ENCODE measurements at places on chromosomes 16 and 17. TPM values are rescaled to one million over a fixed set of nuclear protein-coding genes. Genes with fewer than 3 reads are reported as not detected.

Gene SYNRG
- 63.0 TPM for total RNA-seq

Gene C17orf78
- not detected for total RNA-seq

Gene GCGR
- 0.55 TPM for total RNA-seq

Gene RDM1
- not detected for total RNA-seq

Gene CEP295NL
- 4.2 TPM for total RNA-seq

Gene LIMD2
- 8.8 TPM for total RNA-seq

Gene CMTM1
- total RNA-seq, result not detected

Gene CNEP1R1
- total RNA-seq, result 36.8 TPM

Gene TMEM235
- total RNA-seq, result not detected

Gene SOX15
- total RNA-seq, result not detected

GRCh38 chr17:8072729-8073461, 14.6 kb downstream of the ALOX12B start:
- no peak overlapping the region for H3K27ac ChIP-seq
- no peaks in the 10 kb centered on the region for H3K36me3 ChIP-seq
- peak overlapping the region; percentile 33 for H3K4me3 ChIP-seq
- H3K27me3 ChIP-seq, result peaks cover 78% of the 10 kb centered on the region
- DNase-seq, result peak; percentile 54
- H3K4me1 ChIP-seq, result peaks cover 37% of the 10 kb centered on the region

DNA sequence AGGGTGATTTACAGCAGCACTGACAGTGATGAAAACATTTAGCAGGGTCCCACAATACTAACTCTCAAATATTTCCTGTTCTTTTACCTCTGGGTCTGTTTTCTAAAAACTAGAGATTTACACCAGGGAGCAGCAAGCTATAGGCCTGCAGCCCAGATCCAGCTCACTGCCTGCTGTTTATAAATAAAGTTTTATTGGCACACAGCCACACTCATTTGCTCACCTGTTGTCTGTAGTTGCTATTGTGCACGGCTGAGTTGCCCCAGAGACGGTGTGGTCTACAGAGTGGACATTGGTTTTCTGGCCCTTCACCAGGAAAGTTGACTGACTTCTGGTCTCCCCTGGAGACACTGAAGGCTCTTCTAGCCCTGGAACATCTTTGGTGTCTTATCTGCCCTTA, 16.3 kb upstream of the JPT2 start:
- no peaks in the 10 kb centered on the region for H3K27me3 ChIP-seq
- H3K36me3 ChIP-seq, result peaks cover 98% of the 10 kb centered on the region
- H3K27ac ChIP-seq, result no peak overlapping the region
- H3K4me3 ChIP-seq, result no peak overlapping the region
- DNase-seq, result no peak
- H3K4me1 ChIP-seq, result no peaks in the 10 kb centered on the region

DNA sequence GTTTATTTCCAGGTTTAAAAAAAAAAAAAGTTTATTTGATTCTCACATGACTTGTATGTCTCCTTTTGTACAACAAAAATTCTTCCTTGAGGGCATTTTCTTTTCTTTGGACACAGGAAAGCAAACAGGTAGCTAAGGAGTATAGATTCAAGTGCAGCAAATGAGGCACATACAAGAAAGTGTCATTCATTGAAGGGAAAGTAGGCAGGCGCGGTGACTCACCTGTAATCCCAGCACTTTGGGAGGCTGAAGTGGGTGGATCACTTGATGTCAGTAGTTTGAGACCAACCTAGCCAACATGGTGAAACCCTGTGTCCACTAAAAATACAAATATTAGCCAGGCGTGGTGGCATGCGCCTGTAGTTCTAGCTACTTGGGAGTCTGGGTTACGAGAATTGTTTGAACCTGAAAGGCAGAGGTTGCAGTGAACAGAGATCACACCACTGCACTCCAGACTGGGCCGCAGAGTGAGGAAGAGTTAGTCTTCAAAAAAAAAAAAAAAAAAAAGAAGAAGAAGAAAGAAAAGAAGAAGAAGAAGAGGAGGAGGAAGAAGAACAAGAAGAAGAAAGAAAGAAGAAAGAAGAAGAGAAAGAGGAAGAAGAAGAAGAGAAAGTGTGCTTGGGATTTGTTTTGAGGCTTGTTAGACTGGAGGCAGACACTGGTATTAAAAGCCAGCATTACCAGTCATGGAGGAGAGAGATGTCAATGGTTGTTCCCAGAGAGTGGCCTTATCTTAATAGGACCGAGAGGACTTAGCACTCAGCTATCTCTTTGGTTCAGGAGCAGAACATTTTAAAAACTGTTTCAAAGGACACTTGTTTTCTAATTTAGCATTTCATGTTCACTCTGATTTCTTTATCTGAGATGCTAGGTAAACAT, 19.7 kb downstream of the GINS3 start:
- peaks cover 17% of the 10 kb centered on the region for H3K4me1 ChIP-seq
- no peak overlapping the region for H3K4me3 ChIP-seq
- H3K27ac ChIP-seq, result no peak overlapping the region
- H3K36me3 ChIP-seq, result no peaks in the 10 kb centered on the region

DNA sequence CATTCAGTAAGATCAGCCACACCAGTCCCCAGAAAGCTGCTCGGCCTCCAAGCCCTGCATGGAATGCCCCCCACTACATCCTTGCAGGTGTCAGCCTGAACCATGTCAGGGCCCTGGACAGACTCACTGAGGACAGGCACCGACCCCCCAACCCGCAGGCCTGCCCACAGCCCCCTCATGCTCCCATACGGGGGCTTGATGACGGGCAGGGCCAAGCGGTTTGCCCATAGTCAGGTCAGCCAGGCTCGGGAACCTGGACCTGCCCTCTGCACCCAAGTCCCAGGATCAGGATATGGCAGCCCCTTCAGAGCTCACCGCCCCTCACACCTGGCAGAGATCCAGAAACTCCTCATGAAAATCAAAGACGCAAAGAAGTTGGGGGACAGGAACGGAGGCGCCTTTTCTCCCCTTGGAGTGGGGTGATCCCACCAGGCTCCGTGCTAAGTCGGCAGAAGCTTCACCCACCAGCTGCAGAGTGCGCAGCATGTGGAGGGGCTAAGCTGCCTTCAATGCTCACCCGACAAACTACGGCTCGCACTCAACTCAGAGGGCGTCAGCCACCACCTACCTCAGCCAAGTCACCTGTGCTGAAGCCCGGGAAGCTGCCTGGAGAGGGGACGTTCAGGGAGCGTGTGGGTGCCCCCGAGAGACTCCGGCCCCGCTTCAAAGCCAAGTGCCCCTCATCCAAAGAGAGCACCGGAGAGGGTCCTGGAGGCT, 26.5 kb downstream of the GNPTG start:
- peak overlapping the region; percentile 51 for H3K4me3 ChIP-seq
- peak overlapping the region; percentile 84 for H3K27ac ChIP-seq
- H3K27me3 ChIP-seq, result no peaks in the 10 kb centered on the region
- DNase-seq, result no peak
- peaks cover 26% of the 10 kb centered on the region for H3K4me1 ChIP-seq
- peaks cover 63% of the 10 kb centered on the region for H3K36me3 ChIP-seq

- H3K27me3 ChIP-seq, result peaks cover 28% of the 10 kb centered on the region
- peak overlapping the region; percentile 92 for H3K27ac ChIP-seq
- H3K4me1 ChIP-seq, result peaks cover 24% of the 10 kb centered on the region
- DNase-seq, result no peak
- no peak overlapping the region for H3K4me3 ChIP-seq
Observed at GRCh38 chr17:68602289-68602688, 1.1 kb upstream of the FAM20A start.

- H3K36me3 ChIP-seq, result no peaks in the 10 kb centered on the region
- H3K27me3 ChIP-seq, result peaks cover under 1% of the 10 kb centered on the region
- H3K4me3 ChIP-seq, result peak overlapping the region; percentile 88
- DNase-seq, result no peak
Observed at GRCh38 chr16:138049-138417, 440 bp downstream of the NPRL3 start.

- H3K4me3 ChIP-seq, result no peak overlapping the region
- DNase-seq, result no peak
- H3K4me1 ChIP-seq, result no peaks in the 10 kb centered on the region
- H3K27me3 ChIP-seq, result no peaks in the 10 kb centered on the region
- no peaks in the 10 kb centered on the region for H3K36me3 ChIP-seq
Observed at GRCh38 chr17:18948476-18949006, 3.4 kb upstream of the SLC5A10 start.

DNA sequence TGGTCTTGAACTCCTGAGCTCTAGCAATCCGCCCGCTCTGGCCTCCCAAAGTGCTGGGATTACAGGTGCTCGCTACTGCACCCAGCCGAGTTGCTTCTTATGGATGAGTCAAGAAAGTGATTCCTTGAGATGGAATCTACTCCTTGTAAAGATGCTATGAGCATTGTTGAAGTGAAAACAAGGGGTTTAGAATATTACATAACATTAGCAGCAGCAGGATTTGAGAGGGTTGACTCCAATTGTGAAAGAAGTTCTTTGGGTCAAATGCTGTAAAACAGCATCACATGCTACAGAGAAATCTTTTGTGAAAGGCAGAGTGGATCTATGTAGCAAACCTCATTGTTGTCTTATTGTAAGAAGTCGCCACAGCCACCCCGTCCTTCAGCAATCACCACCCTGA, 72.7 kb downstream of the NT5M start:
- DNase-seq, result no peak
- no peaks in the 10 kb centered on the region for H3K4me1 ChIP-seq
- no peak overlapping the region for H3K27ac ChIP-seq
- no peak overlapping the region for H3K4me3 ChIP-seq
- H3K36me3 ChIP-seq, result no peaks in the 10 kb centered on the region
- peaks cover 7% of the 10 kb centered on the region for H3K27me3 ChIP-seq

DNA sequence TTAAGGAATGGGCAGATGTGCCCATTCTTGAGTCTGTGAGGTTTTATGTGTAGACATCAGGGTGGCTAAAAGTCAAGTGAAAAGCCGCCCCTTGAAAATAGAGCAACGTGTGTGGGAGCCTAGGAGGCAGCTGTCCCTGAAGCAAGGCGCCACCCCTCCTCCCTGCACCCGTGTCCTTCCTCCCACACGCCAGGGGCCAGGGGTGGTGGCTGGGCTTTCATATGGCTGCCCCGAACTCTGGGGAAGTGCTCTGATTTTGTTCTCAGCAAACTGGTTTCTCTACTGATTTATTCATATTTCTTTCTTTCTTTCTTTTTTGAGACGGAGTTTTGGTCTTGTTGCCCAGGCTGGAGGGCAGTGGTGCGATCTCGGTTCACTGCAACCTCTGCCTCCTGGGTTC, 4.7 kb downstream of the ZNF750 start:
- DNase-seq, result no peak
- no peaks in the 10 kb centered on the region for H3K27me3 ChIP-seq
- H3K27ac ChIP-seq, result no peak overlapping the region
- H3K4me3 ChIP-seq, result no peak overlapping the region

DNA sequence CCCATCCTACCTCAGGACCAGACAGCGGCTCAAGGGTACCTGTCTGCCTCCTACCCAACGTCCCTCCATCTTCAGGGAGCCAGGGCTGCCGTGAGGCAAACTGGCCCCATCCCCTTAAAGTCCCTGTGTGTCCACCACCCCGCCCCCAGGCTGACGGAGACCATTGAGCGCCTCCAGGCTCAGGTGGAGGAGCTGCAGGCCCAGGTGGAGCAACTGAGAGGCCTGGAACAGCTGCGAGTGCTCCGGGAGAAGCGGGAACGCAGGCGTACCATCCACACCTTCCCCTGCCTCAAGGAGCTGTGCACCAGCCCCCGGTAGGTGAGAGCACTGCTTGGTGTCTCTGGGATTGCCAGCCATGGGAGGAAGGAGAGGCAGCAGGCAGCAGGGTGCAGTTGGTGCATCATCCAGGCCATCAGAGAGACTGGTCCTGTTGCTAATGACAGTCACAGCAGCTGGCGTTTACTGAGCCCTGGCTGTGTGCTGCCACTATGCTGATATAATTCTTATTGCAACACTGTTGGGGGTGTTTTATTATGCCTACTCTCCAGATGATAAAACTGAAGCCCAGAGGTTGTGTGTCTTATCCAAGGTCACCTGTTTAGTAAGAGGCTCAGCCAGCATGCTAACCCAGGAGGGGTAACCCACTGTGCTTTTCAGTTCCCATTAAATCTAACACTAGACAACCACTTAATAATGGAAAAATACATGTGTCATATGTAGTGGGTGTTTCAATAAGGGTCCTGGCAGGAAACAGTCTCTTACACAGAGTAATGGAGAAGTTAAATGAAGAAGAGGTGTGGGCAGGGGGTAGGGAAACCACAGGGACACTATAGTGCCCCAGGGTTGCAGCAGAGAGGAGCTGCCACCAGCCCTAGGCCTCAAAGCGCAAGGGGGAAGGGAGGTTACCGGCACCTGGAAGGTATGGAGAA, 10.3 kb upstream of the MRPL58 start:
- no peak overlapping the region for H3K27ac ChIP-seq
- H3K36me3 ChIP-seq, result peaks cover 55% of the 10 kb centered on the region
- no peak overlapping the region for H3K4me3 ChIP-seq
- H3K27me3 ChIP-seq, result no peaks in the 10 kb centered on the region

DNA sequence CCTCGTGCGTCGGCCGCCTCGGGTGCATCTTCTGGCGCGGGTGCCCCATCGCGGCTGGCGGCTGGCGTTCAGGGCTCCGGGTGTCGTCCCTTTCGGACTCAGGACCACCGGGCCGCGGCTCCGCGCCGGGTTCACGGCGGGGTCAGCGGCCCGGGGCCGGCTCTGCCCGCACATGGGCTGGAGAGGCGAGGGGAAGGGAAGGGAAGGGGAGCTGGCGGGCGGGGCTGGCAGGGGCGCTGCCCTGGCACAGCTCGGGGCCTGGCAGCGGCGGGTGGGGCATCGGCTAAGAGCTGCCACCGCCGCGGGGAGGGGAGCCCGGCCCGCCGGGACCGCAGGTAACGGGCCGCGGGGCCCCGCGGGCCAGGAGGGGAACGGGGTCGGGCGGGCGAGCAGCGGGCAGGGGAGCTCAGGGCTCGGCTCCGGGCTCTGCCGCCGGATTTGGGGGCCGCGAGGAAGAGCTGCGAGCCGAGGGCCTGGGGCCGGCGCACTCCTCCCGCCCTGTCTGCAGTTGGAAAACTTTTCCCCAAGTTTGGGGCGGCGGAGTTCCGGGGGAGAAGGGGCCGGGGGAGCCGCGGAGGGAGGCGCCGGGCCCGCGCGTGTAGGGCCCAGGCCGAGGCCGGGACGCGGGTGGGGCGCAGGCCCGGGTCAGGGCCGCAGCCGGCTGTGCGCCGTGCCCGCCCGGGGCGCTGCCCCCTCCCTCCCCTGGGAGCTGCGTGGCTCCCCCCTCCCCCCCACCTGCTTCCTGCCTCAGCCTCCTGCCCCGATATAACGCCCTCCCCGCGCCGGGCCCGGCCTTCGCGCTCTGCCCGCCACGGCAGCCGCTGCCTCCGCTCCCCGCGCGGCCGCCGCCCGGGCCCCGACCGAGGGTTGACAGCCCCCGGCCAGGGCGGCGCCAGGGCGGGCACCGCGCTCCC, 646 bp downstream of the HIC1 start:
- H3K27ac ChIP-seq, result peak overlapping the region; percentile 90
- DNase-seq, result peak; percentile 69
- H3K27me3 ChIP-seq, result peaks cover 67% of the 10 kb centered on the region
- H3K36me3 ChIP-seq, result peaks cover under 1% of the 10 kb centered on the region
- H3K4me1 ChIP-seq, result peaks cover 91% of the 10 kb centered on the region
- peak overlapping the region; percentile 68 for H3K4me3 ChIP-seq

GRCh38 chr16:78727536-78727935, 628.1 kb downstream of the WWOX start:
- H3K27me3 ChIP-seq, result no peaks in the 10 kb centered on the region
- H3K4me1 ChIP-seq, result no peaks in the 10 kb centered on the region
- no peak overlapping the region for H3K27ac ChIP-seq
- DNase-seq, result no peak
- no peak overlapping the region for H3K4me3 ChIP-seq

Data from stomach (tissue), 19 donors.